Hematopoietic multipotent progenitor cell treated with erythropoietin and hydrocortisone succinate and interleukin-3 and kit ligand, for 8 days (in vitro differentiated cells): ENCODE measurements at places on chromosomes 7 and 10.

DNA sequence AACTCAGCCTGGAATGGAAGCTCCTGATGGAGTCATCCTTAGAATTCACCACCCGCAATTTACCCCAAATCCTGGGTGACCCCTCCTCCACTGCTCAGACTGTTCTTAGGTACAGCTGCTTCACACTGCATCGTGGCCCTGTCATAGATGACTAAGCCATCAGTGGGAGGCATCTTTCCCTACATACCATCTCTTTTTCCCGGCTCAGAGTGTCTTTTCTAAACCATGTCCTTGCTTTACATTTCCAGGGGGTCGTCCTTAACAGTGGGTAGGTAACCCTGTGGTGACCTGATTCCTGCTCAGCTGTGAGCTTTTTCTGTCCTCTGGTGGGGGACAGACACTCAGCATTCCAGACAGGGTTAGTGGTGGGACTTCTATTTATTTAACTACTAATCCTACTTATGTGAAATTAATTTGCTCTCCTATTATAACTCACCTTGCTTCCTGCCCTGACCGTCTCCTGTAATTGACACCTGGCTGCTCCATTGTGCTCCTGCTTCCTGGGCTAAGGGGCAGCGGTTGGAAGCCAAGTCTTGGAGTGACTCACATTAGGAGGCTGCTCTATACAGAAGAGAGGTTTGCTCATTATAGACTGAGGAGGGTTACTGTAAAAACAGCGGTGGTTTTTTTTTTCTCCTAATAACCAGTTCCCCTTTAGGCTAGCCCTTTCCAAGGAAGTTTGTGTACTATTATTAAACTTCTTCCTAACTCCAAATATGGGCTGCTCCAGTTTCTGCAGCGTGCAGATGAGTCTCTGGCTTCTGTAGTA is 40.6 kb downstream of the PYROXD2 start:
- DNase-seq, result no peak

DNA sequence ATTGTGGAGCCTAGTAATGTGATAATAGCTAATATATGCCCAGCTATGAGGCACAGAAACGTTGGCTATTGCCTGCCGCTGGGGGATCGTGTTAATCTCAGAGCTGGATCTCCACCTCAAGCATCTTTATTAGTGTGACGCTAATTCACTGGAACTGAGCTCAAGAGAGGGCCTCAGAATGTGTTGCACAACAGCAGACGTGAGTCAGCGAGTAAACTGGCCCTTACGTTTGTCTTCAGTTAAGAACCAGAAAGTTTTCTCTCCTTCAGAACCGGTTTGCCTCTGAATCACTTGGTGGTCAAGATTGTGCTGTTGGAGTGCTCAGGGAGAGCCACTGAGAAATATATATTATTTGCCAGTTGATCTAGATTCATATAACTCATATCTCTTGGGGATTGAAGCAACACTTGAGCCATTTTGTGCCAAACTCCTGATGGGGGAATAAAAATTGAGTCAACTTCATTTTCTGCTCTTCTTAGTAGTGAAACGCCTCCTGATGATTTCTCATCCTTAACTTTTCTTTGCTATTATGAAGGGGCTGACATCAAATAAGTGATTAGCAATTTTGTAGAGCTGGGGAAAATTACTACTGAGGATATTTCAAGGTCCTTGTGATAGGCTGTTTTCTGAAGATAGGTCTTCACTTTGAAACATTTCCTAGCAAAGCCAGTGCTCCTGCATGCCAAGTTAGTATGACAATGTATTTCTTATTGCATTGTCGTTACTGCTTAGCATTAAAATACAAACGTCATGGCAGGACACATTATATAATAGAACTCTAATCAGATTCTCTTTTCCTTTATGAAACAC is 22.3 kb downstream of the BZW2 start:
- DNase-seq, result peak; percentile 48

DNA sequence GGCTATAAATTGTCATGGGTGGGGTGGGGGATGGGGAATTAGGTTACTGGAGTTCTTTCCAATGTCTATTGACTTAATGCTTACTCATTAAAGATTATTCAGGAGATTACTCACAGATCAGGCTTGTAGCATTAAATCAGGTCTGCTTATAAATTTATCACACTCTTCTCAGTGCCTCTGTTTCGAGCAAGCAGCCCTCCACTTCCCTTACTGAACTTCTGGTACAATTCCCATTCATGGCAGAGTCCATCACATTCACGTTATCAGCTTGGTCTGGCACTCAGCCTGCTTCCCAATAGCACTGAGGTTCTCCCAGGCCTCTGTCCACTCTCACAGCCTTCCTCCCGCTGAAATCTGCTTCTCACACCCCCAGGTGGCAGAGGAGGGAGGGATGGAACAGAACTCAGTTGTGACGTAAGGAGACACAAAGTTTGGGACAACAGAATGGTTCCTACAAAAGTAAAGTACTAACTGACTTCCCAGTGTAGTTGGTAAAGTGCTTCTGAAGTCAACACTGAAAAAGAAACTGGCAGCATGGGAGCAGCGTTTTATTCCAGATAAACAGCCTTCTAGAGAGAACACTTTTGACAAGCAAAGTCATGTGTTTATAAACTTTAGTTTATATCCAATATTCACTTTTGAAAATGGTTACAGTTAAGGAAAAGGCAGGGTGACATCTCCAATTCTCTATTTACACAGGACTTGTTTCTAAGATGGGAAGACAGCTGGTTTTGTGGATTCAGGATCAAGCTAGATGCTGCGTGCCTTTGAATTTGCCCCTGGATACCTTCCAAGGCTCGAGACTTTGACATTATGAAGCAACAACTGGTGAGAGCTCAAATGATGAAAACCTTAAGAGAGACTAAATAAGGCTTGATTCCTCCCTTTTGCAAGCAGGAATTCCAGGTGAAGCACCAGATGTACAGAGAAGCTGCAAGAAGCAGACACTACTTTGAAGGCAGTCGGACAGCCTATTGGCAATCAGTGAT is 81.4 kb downstream of the ATXN7L1 start:
- DNase-seq, result no peak

DNA sequence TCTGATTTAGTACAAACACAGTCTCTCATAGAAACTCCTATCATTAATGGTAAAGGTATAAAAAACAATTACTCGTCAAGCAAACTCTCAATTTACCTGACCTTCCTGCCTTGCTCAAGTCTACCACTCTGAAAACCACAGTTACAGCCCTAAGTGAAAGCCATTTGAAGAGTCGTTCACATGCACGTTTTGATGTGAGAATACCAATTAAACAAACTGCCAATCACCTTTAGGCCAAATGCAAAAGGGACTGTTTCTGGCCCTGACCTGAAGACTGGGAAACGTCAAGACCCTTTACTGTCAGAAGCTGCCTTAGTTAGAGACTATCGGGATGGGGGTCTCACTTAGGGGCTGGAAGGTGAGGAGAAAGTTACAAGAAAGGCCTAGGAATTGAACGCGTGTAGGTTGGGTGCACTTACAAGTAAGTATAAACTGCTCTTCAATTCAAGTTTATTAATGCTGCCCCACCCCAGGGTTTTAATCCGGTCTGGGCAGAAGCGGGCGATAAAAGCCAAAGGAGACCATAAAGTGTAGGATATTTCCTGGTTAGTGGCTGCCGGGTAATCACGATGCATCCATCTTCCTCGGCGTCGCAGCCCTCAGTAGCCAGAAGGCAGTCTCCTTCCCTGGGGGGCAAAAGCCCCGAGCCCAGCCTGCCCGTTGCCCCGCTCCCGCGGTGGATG is 935 bp downstream of the TM9SF3 start:
- peak; percentile 69 for DNase-seq

DNA sequence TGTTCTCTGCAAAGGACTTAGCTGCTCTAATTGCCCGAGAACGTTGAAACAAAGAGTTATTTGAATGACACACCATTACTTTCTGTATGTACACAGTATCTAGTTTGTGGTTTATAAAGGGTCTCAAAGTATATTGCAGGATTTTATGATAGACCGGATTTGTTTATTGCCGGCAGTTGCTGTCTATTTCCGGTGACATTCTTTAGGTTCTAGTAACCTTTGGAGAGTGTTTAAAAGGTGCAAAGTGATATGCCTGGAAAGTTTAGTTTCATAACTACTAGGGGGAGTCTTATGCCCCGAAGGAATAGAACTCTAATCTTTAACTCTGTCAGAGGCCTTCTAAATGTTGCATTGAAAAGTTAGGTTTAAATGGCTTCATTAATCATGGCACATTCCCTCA is 63.8 kb downstream of the PAPSS2 start:
- DNase-seq, result no peak

GRCh38 chr7:97506728-97507127 is 225.2 kb upstream of the TAC1 start:
- no peak for DNase-seq

DNA sequence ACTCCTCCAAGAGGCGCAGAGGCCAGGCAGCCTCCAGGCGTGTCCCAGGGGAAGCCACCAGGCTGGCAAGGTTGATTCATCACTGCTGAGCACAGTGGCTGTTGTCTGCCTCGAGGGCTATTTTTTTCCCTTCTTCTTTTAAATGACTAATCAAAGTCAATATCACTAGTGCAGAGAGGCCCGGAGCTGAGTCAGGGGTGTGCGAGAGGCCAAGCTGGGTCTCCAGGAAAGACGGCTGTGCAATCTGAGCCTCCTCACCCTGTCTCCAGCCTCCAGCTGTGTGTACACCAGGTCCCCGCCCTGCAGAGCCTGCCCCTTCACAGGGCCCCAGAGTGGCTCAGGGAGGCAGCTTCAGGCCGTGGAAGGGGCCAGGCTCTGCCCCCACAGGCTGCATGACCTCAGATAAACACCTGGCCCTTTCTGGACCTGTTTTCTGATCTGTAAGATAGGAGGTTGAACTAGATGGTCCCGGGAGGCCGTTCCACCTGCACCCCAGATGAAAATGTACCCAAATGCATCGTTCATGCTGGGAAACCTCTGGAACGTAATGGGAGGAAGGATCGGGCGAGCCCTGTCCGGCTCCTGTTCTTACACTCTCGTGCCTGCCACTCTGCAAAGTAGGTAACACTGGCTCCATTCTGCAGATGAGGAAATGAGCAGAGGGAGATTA is 3.7 kb downstream of the STX1A start:
- peak; percentile 51 for DNase-seq

DNA sequence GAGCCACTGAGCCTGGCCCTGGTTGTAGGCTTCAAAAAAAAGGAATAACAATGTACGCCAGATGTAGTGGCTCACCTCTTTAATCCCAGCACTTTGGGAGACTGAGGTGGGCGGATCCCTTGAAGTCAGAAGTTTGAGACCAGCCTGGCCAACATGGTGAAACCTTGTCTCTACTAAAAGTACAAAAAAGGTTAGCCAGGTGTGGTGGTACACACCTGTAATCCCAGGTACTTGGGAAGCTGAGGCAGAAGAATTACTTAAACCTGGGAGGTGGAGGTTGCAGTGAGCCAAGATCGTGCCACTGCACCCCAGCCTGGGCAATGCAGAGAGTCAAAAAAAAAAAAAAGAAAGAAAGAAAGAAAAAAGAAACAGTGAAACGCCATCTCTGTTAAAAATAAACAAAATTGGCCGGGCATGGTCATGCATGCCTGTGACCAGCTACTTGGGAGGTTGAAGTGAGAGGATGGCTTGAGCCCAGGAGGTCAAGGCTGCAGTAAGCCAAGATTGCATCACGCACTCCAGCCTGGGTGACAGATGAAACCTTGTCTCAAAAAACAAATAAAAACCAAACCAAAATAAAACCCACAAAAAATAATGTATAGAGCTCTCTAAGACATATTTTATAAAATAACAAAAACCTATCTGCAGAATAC is 4.7 kb upstream of the KLHDC10 start:
- no peak for DNase-seq
